Stimulated activated CD4-positive, alpha-beta T cell treated with anti-CD3 and anti-CD28 coated beads, Interleukin-1b, Interleukin-23, amount 100 ng/mL, for 1 hour (primary cell): ENCODE measurements at places on chromosomes 11 and 22.

DNA sequence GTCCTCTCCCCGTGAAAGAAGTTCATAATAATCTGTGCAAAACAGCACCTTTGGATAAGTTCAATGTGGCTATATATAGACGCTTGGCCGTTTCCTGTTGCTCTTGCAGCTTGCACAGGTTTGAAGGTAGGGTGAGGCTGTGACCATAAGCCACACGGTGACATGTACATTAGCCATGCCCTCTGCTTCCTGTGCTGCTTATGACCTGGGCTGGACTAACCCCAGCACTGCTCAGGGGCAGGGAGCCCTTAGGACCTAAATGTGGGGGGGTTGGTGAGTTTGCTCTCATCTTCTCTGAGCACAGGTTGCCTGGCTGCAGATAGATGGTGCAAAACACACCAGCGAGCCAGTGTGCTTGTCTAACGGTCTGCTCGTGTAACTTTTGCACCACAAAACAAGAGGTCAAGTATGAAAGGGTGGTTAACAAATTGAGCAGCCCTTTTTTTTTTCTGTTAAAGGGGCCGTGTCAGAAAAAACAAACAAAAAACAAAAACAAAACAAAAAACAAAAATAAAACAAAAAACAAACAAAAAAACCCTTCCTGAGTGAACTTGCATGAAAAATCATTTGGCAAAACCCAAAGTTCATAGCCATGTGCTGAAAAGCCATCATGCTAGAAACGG lies 37.3 kb downstream of the FLI1 start:
- DNase-seq: no peak

DNA sequence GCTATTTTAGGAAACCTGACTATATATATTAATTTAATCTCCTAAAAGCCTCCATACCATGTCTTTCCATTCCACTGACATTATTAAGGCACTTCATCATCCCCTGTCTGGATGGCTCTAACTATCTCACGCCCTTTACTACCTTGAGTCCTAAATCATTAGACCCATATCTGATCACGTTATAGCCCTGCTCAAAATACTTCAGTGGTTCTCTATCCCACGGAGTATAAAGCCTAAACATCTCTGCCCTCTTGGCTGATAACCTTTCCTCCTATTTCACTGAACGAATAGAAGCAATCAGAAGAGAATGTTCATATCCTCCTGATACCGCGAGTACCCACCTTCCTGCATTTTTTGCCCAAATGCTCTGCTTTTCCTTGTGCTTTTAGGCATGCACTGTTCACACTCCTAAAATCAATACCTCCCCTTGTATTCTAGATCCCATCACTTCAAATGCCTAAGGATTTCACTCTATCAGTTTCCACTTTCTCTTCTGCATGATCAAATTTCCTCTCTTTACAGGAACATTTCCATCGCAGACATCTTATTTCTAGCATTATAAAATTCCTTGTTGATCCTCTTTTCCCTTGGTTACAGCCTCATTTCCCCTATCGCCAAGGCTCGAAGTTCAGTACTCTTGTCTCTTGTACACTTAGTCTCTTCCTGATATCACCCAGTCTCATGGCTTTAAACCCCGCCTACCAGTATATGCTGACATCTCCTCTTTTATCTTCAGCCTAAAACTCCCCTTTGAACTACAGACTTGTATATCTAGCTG lies 45.0 kb upstream of the BIRC3 start:
- DNase-seq: no peak

- DNase-seq: no peak
Measured at GRCh38 chr11:12743834-12744449, 69.7 kb downstream of the TEAD1 start.

GRCh38 chr22:44821741-44822475 lies 69.5 kb downstream of the ARHGAP8 start:
- DNase-seq: no peak

- no peak for DNase-seq
Measured at GRCh38 chr11:114326151-114326550, 30.0 kb downstream of the NNMT start.

DNA sequence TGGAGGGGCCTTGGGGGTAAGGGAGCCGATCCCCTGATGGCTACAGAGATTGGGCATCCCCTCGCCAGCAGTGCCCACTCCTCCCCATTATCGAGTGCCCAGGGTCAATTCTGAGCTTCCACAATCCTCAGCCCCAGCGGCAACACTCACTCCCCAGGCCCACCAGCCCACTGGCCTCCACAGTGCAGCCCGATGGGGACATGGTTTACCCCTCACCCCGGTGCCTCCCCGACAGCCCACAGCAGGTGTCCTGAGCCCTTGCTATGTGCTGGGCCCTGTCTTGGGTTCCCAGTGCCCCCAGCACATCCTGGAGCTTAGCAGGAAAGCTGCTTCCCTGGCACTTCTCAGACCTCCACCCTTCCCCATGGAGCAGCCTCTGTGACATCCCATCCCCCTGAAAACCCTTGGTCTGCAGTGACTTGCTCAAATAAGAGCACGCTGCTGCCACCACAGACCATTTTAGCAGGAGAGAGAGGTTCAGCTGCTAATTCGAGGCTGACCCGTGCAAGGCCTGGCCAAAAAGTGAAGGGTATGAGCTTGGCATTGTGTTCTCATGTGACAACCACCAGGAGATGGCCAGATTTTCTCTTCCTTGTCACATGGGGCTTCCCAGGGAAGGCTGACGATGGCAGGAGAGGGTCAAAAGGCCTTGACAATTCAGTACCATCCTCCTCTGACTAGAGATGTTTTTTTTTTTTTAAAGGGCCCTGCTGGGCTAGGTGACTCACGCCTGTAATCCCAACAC lies 23.6 kb downstream of the KCNJ4 start:
- no peak for DNase-seq

DNA sequence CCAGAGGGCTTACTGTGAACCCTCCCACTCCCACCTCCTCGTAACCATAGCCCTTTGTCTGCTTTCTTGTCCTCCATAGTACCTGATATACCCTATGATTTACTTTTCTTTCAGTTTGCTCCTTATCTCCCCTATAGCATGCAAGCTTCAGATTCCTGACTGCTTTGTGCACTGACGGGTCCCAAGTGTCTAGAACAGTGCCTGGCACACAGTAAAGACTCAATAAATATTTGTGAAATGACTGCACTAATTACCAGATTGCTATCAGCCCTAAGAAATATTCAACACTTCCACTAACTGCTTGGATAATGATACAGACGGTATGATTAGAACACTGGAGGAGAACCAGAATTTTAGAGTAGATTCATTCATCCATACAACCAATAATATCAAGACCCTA lies 33.0 kb downstream of the ISX start:
- no peak for DNase-seq

DNA sequence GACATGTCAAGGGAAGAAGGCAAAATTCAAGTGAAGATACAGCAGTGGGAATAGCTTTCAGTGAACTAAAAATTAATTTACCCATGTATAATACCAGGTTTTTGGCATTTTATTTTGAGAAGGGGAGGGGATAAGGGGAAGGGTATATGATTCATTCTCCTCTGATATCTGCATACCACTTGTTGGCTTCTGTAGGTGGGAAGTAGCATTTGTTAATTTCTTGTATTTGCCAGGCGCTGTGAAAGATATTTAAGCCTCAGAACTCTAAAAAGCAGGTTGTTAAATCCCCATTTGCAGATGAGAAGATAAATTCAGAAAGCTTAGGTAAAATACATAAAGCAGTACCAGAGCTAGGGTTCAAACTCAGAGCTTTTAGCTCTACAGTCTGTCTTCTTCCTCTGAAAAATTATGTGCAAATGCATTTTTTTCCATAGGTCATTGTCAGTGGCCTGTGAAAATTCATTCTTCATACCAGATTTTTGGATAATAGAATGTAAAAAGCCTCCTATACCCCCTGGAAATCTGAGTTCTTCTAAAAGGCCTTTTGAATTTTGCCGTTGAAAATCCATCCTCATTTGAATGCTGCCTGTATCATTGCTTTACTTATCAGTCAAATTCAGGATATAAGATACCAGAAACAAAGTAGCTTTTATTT lies 221.3 kb downstream of the DDX10 start:
- DNase-seq: no peak

GRCh38 chr11:78676026-78676557 lies 101.4 kb upstream of the NARS2 start:
- no peak for DNase-seq

GRCh38 chr11:79276736-79277325 lies 164.0 kb downstream of the TENM4 start:
- DNase-seq: no peak

DNA sequence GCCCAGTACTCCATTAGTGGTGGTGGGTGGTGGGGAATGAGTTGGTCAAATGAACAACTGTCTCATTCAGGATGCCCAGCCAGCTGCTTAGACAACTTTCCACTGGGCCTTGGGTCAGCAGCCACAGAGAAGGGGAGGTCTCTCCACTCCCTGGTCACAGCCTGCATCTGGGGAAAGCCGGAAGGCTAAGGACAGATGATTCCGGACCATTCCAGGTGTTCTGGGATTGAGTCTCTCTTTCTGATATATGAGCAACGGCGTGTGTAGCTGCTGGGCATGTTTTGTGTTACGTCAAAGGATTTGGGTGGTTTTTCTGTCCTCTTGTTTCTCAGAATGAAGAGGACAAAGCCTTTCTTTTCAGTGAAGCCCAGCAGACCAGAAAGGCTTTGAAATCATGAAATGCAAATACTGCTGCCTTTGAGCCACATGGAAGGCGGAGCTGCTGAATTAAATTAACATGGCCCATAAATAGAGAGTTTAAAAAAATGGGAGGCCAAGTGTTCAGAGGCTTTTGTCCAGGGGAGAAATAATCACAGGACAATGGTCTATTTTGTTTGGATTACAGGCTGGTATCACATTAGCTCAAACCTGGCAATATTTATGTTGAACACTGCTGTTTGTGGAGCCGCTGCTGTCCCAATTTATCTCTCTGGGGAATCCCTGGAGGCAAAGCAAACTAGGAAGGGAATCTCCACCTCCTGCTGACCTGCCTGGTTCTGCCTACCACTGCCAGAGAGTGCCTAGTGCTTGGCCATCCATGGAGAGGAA lies 234.4 kb upstream of the E2F8 start:
- DNase-seq: no peak

DNA sequence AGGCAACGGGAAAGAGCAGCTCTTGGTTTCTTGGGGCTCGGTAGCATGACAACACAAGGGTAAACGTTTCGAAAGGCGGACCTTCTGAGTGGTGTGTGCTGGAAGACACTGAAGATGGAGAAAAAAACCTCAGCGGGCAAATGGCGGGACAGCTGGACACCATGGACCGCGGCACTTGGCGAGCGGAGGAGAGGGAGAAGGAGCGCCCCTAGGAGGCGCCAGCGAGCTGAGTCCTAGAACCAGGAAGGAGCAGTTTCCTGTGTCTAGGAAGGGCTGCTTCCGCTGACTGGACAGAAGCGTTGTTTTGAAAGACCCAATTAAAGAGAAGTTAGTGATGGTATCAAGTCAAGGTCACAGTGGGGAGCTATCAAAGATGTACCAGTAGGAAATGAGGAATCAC lies 44.0 kb upstream of the OPCML start:
- no peak for DNase-seq

DNA sequence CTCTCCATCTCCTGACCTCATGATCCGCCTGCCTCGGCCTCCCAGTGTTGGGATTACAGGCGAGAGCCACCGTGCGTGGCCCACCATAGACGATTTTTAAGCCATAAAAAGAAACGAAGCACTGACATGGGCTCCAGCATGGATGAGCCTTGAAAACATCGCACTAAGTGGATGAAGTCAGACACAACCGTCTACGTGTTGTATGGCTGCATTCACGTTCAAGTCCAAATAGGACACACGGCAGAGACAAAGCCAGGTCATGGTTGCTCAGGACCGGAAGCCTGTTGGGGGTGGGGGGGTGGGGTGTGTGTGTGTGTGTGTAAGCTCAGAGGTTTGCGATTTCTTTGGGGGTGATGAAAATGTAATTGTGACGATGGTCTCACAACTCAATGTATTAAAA lies 10.0 kb downstream of the RRP7A start:
- no peak for DNase-seq

GRCh38 chr11:124801636-124802312 lies 1.6 kb upstream of the MSANTD2 start:
- no peak for DNase-seq

DNA sequence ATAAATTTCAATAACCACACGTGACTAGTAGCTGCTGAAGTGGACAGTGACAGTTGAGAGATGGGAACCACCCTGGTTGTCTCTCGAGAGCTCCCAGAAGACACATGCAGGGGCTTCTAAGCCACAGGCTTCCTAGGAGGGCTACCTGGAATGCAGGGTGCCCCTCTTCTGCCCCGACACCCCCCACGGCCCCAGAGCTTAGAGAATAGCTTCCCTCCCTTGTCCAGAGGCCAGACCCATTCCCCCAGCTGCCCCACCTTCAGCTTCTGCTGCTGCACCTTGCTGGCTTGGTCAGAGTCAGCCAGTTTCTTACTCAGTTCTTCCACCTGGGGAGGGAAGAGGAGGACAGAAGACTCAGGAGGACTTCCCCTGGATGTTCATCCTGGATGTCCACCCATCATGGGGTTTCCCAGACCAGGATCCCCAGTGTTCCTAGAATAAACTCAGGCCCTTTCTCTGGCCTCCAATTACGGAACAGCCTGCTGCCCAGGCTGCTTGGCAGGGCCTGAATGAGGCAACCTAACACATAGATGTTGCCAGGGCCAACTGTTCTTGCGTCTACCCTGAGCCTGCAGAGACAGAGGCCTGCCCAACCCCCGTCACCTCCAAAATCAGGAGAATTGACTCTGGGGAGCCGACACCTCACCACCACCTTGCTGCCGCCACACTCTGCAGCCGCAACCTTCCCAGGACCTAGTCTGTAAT lies 12.0 kb downstream of the IL18BP start:
- DNase-seq: no peak

DNA sequence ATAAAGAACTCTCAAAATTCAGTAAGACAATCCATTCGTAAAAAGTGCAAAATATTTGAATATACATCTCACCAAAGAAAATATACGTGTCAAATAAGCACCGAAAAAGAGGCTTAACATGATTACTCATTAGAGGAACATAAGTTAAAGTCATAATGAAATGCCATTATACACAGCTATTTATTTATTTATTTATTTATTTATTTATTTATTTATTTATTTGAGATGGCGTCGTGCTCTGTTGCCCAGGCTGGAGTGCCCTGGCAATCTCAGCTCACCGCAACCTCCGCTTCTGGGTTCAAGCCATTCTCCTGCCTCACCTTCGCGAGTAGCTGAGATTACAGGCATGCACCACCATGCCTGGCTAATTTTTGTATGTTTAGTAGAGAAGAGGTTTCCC lies 203.6 kb upstream of the UBASH3B start:
- no peak for DNase-seq
